Aortic smooth muscle cell (primary cell): ENCODE measurements at places on chromosomes 1 and 21. TPM values are rescaled to one million over a fixed set of nuclear protein-coding genes. Genes with fewer than 3 reads are reported as not detected.

The PAPPA2 gene
- 0.26 and 0.31 TPM in 2 replicates for total RNA-seq

The AMY1C gene
- total RNA-seq, result not detected in 2 replicates

The HPCA gene
- not detected in 2 replicates for total RNA-seq

The DENND2D gene
- total RNA-seq, result 0.25 and 0.40 TPM in 2 replicates

The MASP2 gene
- under 0.01 and 0.06 TPM in 2 replicates for total RNA-seq

The TSPAN2 gene
- 0.12 and 0.13 TPM in 2 replicates for total RNA-seq

The KRTAP21-2 gene
- total RNA-seq, result not detected in 2 replicates

The GNG12 gene
- total RNA-seq, result 300 and 324 TPM in 2 replicates

The TCP10L gene
- 0.25 and 0.26 TPM in 2 replicates for total RNA-seq

The ARTN gene
- under 0.01 and 0.25 TPM in 2 replicates for total RNA-seq

The HES2 gene
- 0.75 and 0.92 TPM in 2 replicates for total RNA-seq
